Epithelial cell of prostate (primary cell): ENCODE measurements at places on chromosomes 2 and 18.

- no peak for DNase-seq
Measured at GRCh38 chr2:6967301-6967700, 50.1 kb downstream of the RNF144A start.

DNA sequence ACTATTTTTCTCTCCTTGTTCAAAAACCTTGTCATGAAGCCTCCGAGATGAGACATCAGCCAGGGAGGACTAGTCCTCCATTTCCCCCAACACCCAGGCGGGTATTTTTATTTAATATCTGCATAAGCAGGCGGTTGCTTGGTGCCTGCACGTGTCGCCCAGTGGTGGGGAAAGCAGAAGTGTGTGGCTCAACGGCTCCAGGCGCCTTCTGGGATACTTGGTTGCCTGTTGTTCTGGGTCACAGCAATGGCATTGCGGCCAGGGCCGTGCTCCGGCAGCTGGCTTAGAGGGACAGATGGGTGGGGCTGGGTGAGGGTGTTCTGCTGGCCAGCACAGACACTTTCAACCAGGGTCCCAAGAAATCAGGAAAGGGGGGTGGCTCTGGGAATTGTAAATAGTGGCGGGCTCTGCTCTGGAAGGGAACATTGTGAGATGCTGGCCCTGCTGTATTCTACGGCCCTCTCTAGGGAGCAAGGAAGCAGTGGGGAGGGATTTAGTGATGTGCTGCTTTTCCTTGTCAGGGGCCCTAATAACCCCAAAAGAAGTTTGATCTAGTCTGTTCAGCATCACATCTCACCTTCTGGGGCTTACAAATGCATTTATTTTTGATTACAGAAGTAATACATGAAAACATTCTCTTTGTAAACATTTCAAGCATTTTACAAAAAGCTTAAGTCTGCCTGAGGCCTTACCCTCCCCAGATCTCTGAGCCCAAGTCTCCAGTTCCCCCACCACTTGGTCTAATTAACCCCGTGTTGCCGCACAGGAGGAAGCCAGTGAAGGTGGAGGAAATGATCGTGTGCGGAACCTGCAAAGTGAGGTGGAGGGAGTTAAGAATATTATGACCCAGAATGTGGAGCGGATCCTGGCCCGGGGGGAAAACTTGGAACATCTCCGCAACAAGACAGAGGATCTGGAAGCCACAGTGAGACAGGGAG, 1.1 kb downstream of the VAMP8 start:
- DNase-seq = no peak

DNA sequence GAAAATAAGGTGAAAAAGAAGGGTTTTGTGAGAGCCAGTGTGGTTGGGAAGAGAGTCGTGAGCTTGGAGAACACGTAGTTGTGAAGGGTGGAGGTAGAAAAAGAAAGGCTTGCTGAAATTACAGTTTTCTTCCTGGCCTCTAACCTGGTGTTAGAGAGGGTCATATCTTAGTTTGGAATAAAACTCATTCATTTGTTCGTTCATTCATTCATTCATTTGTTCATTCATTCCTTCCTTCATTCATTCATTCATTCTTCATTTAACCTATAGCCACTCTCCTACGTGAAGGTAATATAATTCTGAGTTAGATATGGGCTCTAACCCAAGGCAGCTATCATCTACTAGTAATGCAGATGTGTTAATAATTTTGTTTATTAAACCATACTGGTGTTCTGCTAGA, 111.8 kb upstream of the ZNF521 start:
- no peak for DNase-seq

DNA sequence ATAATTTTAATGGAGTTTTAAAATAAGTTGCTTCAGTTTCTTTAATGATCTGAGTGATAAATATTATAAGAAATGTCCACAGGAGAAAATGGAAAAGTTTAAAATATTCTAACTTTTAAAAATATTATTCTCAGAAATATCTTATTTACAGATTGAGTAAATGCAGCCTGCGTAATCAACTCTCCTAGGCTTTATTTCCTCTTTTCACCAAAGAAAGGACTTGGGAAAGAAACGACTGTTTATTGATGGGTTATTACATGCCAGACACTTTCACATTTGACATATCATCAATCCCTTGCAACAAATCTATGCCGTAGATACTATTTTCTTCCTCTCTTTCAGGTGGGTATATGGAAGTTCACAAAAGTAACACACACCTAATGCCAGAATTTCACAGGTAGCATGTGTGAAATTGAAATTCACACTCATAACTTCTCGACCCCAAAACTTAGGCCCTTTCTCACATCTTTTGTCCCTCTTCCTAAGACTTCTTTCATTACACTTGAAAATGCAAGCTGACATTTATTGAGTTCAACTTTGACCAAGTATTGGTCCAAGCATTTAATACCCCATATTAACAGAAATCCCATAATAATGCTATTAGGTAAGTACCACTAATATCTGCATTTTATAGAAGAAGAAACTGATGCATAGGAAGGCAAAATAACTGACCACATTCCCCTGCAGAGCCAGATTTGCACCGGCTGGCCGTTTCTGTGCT, 49.2 kb downstream of the MYOM1 start:
- DNase-seq = no peak

DNA sequence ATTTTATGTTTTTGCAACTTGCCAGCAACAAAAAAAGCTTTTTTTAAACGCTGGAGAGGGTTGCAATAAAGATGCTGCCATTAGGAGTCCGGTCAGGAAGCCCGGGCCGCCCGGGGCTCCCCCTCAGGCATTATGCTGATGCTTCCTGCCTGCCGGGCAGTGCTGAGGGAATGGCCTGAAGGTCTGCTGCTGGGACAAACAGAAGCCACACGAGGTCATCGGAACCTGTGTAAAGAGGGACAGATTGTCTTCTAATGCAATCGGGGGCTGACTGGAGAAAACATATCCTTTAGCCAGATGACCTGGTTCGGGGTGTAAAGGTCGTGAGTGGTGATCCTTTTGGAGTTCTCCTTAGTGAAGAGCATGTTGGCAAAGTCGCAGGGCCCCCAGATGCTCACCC, 2.3 kb downstream of the IMPA2 start:
- no peak for DNase-seq

DNA sequence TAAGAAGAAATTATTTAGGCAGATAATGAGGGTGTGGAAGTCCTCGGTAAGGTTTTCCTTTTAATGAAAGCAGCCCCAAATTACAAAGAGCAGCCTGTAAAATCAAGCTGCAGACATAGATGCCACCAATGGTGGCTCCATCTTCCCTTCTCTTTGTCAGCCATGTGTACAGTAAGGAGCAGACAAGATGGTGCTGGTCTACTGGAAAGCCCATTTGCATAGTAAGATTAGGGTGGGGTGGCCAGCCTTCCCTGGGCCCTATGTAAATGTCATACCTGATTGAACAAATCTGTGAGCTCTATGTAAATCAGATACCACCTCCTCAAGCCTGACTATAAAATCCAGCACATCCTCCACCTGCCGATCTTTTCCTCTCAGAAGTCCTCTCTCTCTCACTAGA, 154.4 kb upstream of the SERTAD2 start:
- DNase-seq = no peak

DNA sequence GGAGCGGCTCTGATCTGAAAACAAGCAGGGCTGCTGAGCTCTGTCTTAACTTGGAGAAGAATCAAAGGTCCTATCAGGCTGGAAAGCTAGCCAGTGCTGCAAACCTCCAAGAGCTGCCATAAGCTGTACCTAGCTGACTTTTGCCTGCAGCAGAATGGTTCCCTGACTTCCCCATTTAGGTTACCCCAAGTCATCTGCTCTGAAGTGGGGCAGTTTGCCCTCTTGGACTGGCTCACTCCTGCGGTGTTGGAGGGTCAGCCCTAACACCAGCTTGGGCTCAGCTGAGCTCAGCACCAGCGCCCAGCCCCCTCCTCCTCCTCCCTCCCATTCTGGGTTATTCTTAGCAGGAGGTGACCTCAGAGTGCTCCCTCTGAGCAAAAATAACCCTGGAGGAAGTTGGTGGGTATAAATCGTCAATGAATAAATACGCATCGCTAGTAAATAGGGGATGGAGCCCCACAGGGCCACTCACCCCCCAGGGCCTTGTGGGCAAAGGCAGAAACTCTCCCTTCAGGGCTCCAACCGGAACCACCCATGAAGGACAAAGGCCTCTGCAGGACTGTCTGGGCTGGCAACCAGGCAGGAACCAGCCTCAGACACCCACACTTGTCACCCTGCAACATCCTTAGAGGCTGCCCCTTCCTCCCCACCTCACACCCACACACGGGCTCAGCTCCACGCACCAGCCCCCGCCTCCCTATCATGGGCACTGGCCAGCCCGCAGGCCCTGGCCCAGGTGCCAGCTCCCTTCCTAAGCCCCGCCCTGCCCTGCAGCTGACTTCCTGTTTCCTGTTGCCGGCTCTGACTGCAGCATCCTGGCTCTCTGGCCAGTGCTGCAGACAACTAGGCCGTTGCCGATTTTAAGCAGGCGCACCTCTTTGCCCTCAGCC, 46.9 kb downstream of the DNMT3A start:
- no peak for DNase-seq

GRCh38 chr2:120658042-120658769, 77.5 kb upstream of the GLI2 start:
- DNase-seq = no peak

- no peak for DNase-seq
Measured at GRCh38 chr2:102050854-102051391, 59.2 kb downstream of the IL1R2 start.

DNA sequence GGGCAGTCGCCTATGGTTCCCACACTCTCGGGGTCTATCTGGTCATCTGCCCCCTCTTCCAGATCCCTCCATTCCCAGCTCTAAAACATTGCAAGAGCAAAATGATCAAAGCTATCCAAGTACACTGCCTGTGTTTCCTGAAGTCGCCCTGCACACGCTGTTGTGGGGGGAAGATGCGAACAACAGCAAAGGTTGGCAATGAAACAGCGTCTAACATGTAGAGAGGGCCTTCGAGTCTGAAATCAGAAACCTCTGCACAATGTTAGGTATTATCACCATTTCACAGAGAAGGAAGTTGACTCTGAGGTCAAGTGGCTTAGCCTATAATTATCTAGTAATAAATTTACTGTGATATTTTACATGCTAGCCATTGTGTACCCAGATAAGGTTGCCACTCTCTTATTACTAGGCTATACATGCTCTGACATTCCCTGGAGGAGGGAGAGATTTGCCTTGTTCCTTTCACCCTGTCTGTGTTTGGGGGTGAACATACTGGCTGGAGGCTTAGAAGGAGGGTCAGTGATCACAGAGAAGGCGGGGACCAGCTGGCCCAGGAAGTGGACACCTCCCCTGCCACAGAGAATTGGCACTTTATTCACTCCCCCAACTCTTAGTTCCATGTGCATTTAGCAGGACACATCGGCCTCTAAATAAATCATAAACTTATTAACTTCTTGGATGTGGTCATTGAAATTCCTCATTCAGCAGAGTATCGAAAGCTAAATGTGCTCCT, 36.8 kb downstream of the KCTD1 start:
- DNase-seq = no peak

DNA sequence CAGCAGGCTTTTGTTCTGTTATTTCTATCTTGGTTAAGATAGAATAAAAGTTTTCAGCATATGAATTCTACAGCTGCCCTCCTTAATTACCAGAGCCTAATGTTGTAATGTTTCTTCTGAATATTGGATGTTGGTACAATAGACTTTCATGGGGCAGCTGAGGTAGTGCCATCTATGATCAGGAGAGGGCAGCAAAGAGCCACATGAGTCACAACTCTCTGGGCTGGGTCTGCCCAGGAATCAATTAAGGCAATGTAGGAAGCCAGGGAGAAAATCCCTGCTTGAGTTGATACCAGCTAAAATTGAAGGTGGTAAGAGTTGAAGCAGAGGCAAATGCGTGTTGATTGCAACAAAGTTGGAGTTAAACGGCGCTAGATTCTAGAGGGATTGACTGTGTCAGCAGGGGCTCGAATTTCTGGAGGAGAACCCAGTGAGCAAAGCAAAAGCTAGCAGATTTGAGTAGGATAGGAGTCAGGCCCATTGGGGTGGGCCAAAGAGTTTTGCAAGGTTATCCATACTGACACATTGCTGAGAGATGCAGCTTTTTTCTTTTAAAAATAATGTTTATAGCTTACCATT, 10.6 kb upstream of the MC5R start:
- no peak for DNase-seq

DNA sequence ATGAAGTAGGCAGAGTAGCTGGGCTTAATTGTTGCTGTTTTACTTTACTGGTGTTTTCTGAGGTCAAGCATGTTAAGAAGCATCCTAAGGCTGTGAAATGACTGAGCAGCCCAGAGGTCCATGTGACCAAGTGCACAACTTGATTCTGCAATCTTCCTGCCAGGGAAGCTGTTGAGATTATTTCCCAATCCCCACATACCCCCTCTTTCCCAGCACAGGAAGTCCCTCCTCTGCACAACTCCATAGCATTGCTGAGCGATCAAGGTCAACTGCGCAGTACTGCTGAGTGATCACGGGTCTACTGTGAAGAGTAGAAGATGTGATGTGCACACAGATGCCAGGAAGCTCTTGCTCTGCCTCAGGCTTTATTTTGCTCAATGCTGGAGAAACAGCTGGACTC, 105.8 kb downstream of the GALNT14 start:
- no peak for DNase-seq

DNA sequence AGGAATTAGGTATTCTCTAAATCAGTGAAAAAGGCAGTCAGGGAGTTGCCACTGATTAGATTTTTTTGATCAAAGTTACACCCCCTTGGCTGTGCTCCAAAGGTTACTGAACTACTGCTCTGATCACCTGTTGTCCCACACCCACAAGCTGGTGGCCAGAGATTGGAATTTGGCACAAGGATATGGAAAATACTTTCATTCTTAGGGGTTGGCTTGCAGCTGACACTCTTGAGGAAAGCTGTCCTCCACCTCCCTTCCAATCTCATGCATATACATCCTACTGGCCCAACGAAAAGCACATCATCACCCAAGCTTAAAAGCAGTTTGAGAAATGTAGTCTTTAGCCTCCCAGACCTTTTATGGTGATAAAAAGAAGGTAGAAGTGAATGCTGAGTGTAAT, 329.5 kb upstream of the CHAC2 start:
- DNase-seq = no peak

DNA sequence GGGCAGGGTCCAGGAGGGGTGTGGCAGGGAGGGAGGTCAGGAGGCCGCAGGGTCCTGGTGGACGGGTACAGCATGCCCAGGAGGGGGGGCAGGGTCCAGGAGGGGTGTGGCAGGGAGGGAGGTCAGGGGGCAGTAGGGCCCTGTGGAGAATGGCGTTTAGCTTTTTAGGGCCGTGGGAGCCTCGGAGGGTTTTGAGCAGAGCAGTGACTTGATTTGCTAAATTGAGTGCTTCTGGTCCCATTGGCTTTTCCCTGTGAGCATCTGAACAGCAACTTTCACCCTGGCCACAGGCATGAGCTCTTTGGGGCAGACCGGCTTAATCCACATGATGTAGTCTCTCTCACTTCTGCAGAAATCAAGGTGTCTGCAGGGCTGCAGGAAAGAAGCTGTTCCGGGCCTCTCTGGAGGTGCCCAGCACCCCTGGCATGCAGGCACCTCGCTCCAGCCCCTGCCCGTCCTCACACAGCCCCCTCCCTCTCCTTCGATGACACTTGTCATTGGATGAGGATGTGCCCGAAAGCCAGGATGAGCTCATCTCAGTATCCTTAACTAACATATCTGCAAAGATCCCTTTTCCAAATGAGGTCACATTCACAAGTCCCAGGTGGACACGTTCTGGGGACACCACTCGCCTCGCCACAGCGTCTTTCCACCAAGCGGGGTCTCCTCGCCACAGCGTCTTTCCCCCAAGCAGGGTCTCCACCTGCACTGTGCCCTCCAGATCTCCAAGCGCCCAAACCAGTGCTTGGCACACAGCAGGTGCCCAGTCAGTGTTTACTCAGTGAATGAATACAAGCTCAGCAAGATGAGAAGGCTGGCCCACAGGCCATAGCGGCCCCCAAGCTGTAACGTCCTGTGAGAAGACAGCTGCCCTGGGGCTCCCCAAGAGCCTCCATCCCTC, 94.0 kb downstream of the NDUFA10 start:
- DNase-seq = no peak
